ENCODE measurements at places on chromosomes 2 and 18. TPM values are rescaled to one million over a fixed set of nuclear protein-coding genes. Genes with fewer than 3 reads are reported as not detected.

Gene ADCYAP1
- total RNA-seq = not detected

Gene ITGB6
- total RNA-seq = 17.2 TPM

Gene LIMS3
- 6.1 TPM for total RNA-seq

Gene FKBP7
- total RNA-seq = 10.0 TPM

Gene HEATR5B
- total RNA-seq = 52.7 TPM

Gene ODC1
- 126 TPM for total RNA-seq

Gene LNPK
- 18.9 TPM for total RNA-seq

Gene ZBTB7C
- 47.6 TPM for total RNA-seq

Gene CFAP65
- not detected for total RNA-seq

Gene ORC4
- total RNA-seq = 89.2 TPM

Gene SESTD1
- total RNA-seq = 9.7 TPM

Gene UGT1A3
- not detected for total RNA-seq

Gene FBLN7
- total RNA-seq = 16.0 TPM

Gene PRSS56
- not detected for total RNA-seq

Gene KCNIP3
- total RNA-seq = 46.8 TPM

Gene DOK6
- 0.94 TPM for total RNA-seq

Gene GBX2
- total RNA-seq = not detected

Gene ALLC
- total RNA-seq = not detected

Gene CCDC178
- total RNA-seq = 1.7 TPM

Gene CYB5A
- 79.4 TPM for total RNA-seq

Gene DNAH7
- total RNA-seq = 9.9 TPM

Gene KRTCAP3
- 17.5 TPM for total RNA-seq

Gene RAPGEF4
- 19.6 TPM for total RNA-seq

Gene BOLL
- 0.45 TPM for total RNA-seq

Gene ZNF804A
- total RNA-seq = 1.2 TPM

Gene MEP1B
- total RNA-seq = 0.38 TPM

Gene EPB41L3
- 37.7 TPM for total RNA-seq

Gene COL6A3
- 168 TPM for total RNA-seq

Gene TEKT4
- 0.27 TPM for total RNA-seq

Gene MAPK4
- 3.5 TPM for total RNA-seq

Gene REG3G
- not detected for total RNA-seq

Gene CHRNG
- not detected for total RNA-seq

Gene NOSTRIN
- 23.4 TPM for total RNA-seq

Gene KCNG2
- total RNA-seq = not detected

Gene CCBE1
- total RNA-seq = 1.2 TPM

Gene TCF4
- total RNA-seq = 140 TPM

Gene LYG1
- 1.8 TPM for total RNA-seq

Gene OBSL1
- 154 TPM for total RNA-seq

Gene ANKRD30BL
- total RNA-seq = not detected

Gene ASB18
- not detected for total RNA-seq

Gene GALNT14
- total RNA-seq = 5.1 TPM

Gene GAL3ST2
- total RNA-seq = not detected

All from thyroid gland (tissue), 4 donors.